ENCODE measurements at places on chromosomes 4 and X. TPM values are rescaled to one million over a fixed set of nuclear protein-coding genes. Genes with fewer than 3 reads are reported as not detected.

POU3F4 gene
- total RNA-seq = not detected

ATP2B3 gene
- total RNA-seq = 0.07 TPM

FGF16 gene
- total RNA-seq = not detected

FRMPD3 gene
- total RNA-seq = not detected

HTN1 gene
- not detected for total RNA-seq

ADH7 gene
- total RNA-seq = not detected

ERCC6L gene
- 6.5 TPM for total RNA-seq

CXorf65 gene
- 39.8 TPM for total RNA-seq

CORIN gene
- 0.49 TPM for total RNA-seq

CT45A9 gene
- total RNA-seq = not detected

MMAA gene
- 17.5 TPM for total RNA-seq

CXCR3 gene
- 163 TPM for total RNA-seq

GRK4 gene
- total RNA-seq = 4.0 TPM

Measured in T-helper 1 cell treated with Interleukin-12 subunit alpha and Interleukin-12 subunit beta and Interleukin-4 antibody, amounts not matched to agents 30 ng/mL and 1 ng/mL, for 36 hours (primary cell).